ENCODE measurements at places on chromosomes 2 and 18. TPM values are rescaled to one million over a fixed set of nuclear protein-coding genes. Genes with fewer than 3 reads are reported as not detected.

GRCh38 chr2:168097431-168097830 lies 150.0 kb downstream of the STK39 start:
- no peak for DNase-seq

Gene CERKL
- not detected for total RNA-seq

Gene SGO2
- total RNA-seq, result 15.9 TPM

- peak; percentile 5 for DNase-seq
These were observed 85.2 kb upstream of the ITGA4 start for GRCh38 chr2:181371782-181372645.

DNA sequence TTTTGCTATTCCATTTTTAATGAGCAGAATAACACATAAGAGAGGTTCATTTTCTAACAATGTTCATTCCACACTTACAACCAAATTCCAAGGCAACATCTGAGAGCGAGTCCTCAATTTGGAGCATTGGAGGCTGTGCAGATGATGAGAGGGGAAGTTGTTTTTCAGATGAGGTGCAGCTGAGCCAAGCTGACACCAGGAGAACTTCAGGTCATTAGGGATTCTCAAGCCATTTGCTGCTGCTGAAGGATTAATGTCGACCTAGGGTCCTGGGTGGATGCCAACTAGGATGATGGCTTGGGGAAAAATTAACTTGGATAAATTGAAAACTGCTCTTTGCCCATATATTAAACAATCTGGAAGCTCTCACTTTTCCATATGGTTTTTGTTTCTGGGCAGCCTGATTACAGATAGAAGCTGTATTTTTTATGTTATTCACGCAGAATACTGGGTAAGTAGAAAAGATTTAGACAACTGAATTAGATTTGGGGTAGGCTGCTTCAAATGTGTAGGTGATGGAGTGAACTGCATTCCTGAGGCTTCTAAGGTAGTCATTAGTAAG lies 206.4 kb upstream of the SLC39A10 start:
- no peak for DNase-seq

DNA sequence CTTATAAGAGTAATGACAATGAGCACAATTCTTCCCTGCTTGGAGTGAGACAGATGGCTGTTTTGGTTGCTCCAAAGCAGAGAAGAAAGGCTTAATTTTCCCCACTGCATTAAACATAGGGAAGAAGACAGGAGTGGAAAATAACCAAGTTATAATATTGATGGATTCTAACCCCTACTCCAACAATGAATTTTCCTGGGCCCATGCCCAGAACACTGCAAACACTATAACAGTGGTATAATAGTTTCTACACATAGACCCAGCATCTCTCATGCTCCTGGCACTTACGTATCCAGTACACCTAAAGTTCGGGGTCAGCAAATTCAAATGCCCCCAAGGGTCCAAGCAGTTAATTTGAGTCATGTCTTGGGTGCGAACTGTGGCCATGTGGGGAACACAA lies 613.4 kb downstream of the PLCL1 start:
- no peak for DNase-seq

Gene TCF23
- total RNA-seq, result not detected

DNA sequence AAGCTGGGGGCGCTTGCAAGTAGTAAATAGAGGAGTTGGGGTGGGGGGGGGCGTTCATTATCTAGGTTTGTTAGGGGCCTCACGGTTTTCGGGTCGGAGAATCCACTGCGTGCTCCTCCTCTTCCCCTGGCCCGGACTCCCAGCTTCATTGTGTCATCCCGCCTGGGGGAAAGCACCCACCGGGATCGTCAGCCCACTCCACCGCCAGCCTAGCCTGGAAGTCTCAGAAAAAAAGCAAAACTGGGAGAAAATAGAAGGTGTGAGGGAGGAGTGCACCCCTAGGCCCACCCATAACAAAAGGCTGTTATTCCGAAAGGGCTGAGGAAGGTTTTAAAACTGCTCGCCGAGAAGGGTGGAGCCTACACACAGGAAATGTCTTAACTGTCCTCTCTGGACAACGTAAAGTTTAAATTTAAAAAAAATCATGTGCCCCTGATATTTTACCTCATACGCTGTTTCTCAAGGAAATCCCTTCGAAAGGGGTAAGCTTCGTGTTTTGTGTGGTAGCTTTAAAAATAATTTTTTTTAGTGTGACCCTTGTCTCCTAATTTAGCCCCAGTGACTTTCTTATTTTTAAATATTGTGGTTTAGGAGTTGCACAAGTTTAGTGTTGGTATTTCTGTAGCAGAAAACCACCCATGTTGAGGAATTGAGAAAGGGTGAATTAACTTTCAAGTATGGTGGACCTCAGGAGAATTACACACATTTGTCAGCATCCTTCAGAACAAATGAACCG lies 104.2 kb downstream of the SPTBN1 start:
- no peak for DNase-seq

DNA sequence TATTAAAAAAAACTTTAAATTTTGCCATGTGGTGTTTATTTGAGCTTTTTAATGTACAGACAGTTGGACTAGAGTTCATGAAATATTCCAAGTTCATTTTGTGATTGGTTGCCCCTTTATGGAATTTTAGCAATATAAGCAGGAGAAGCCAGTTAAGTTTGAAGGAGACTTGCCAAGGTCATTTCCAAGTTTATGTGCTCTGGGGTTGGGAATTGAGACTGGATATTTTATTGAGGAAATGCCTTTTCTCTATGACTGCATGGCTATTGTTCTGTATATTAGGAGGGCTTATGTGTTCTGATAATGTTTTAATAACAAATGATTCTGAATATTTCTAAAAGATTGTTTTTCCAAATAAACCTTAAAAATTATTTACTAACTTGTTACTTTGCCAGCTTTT lies 67.0 kb upstream of the TCF4 start:
- peak; percentile 47 for DNase-seq

- DNase-seq, result no peak
These were observed 87.3 kb downstream of the ALK start for GRCh38 chr2:29834036-29834540.

Gene PARD6G
- 60.2 TPM for total RNA-seq

GRCh38 chr18:62744076-62744968 lies 29.0 kb downstream of the PHLPP1 start:
- DNase-seq, result no peak

Gene SPATA3
- not detected for total RNA-seq

GRCh38 chr2:231429901-231430300 lies 34.4 kb downstream of the NCL start:
- no peak for DNase-seq

Gene POTEC
- total RNA-seq, result not detected

- DNase-seq, result no peak
These were observed 47.5 kb downstream of the RHBDD1 start for GRCh38 chr2:226883296-226883795.

- DNase-seq, result no peak
These were observed 94.5 kb upstream of the ID2 start for GRCh38 chr2:8587251-8587791.

- DNase-seq, result no peak
These were observed 41.3 kb downstream of the PLEKHA3 start for GRCh38 chr2:178521304-178522150.

Gene ZEB2
- total RNA-seq, result 8.4 TPM

DNA sequence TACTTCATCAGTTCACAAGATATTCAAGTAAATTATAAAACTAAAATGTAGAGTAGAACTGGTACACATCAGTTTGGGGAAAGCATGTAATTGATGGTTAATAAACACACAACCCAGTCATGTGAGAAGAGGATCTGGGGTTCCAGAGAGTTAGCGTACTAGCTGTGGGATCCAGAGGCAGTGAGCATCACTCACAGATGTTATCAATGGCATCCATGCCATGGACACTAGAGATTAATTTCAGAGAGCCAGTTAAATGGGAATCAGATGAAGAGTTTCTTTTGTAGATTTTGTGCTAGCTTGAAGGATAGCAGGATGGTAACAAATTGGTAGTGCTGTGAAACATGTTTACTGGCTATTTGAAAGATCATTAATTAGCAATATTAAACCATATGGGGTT lies 21.8 kb upstream of the CCDC68 start:
- no peak for DNase-seq

Gene MYO3B
- total RNA-seq, result not detected

DNA sequence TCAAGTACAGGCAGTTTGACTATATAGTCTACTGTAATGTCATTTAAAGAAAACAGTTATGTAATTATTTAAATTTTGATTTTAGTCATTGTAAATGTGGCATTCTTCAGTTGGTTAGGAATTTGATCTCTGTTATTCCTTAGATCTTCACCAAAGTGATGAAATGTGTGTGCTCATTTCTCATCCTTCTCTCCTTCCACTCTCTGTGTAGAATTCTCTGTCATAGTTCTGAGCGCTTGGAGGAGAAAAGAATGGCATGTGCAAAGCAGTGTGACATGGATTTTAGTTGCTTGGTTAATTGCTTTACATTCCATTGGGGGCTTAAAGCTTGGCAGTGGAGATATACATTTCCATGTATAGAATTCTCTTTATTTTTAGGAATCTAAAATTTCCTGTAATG lies 14.8 kb downstream of the PIK3C3 start:
- no peak for DNase-seq

GRCh38 chr18:12027046-12027445 lies 45.7 kb downstream of the IMPA2 start:
- DNase-seq, result no peak

DNA sequence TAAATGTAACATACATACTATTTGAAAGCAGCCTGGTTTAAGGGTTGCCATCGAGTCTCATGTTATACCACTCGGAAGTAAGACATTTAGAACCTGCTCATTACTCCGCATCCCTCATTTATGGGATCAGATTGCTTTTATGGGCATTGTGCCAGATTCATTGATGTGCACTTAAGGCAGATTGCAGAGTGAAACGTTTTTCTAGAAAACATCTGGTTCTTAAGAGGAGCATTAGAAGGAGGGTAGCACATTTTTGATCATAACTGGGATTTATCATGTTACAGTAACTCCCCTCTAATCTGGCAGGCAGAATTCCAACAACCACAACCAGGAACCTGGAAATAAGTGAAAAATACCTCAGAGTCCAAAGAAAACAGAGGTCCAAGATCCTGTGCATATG lies 74.2 kb upstream of the GALNT3 start:
- no peak for DNase-seq

DNA sequence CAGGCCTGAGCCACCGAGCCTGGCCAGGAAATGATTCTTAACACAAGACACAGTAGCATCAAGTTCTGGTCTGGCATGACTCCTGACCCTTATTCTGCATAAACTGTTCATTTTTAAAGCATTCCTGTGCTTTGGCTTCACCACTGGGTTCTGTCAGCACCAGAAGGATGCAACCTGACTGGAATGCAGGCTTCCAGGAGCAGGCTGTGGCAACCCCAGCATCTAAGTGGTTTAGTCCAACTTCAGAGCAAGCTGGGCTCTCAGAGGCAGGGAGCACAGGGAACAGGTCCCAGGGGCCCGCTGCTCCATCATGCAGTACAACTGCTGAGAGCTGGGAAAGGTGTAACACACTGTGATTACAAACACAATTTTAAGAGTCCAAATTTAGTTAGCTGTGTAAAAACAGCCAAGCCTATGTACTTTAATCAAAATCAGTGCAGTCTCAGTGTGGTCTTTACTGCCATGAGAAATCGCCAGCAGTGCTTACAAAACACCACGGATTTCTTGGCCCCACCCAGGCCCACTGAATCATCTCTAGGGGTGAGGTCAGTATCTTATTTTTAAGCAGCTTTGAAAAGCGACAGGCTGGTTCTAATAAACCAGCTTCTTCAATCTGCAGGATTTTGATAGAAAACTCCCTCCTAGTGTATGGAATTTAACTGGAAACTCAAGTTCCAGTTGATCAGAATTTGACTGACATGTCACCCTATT lies 44.4 kb upstream of the TMEM182 start:
- no peak for DNase-seq

- DNase-seq, result no peak
These were observed 21.1 kb upstream of the KCNG2 start for GRCh38 chr18:79776674-79777073.

DNA sequence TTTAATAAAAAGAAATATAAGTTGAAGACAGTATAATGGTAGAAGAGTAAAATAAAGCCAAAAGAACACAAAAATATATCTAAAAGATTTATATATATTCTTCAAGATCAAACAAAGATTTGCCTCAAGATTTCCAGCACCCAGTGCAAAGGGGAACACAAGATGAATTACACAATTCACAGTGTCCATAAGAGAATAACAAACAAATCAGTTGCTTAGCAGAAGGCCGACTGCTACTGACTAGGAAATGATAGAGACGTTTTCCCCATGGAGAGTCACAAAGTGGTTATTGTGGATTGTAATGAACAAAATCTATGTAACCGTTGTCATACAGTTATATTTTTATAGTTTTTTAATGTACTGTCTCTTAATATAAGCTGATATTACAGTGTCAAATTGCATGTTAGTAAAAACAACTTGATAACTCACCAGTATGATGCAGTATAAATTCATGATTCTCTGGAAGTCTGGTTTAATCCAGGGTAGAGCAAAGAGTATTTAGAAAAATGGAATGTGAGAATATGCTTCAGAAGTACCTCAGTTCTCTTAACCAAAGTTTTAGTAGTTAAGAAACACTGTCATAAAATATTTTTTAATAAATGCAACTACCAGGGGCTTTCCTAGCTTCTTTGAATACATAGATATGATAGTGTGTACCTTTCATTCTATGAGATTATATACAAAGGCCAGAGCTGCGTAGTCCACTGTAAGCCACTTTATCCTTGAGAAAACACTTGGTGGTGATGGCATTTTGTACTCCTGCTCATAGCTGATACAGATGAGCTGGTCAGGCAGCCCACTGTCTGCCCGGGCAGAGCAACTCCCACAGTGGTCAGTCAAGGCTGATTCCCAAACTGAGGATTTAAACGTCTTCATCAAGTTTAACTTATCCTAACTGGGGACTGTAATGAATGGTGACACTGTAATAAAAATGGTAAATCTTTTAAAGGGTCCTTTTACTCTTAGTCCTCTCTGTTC lies 180.5 kb upstream of the DTNA start:
- no peak for DNase-seq

- peak; percentile 55 for DNase-seq
These were observed 3.1 kb upstream of the KYNU start for GRCh38 chr2:142874293-142874814.
